Activated naive CD4-positive, alpha-beta T cell treated with Interleukin-2 at 50 U/mL for 16 hours (primary cell): ENCODE measurements at places on chromosomes 4 and X.

DNA sequence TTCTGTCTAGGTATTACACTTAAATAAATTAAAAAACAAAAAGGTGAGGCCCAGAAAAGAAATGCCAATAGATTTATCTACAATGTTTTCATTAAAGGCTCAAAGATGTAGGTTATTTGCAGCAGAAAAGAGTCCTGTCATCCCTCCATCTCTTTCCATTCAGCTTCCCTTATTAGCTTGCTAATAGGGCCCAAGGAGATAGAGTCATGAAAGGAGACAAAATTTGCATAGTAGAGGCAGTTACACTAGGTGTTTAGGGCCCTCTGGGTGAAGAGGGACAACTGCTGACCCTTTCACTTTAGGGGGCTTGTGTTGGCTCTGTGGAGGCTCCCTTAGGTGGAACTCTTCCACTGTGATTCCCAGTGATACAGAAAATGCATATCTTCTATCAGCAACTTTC, 58.4 kb upstream of the TACR3 start:
- DNase-seq: no peak

DNA sequence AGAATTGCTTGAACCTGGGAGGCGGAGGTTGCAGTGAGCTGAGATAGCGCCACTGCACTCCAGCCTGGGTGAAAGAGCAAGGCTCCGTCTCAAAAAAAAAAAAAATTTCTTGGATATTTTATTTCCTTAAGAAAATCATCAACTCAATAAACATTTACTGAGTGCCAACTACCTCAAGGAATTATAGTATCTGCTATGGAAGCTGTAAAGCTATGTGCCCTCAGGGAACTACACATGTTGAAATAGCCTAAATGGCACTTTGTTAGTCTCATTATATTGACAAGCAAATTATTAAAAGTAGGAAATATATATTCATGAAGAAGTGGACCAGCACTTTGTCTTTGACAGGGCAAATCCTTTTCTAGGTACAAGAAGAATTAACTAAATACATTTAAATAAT, 40.8 kb downstream of the ELOVL6 start:
- no peak for DNase-seq

- DNase-seq: no peak
These were observed 69.3 kb upstream of the PDE5A start for GRCh38 chr4:119697887-119698393.

DNA sequence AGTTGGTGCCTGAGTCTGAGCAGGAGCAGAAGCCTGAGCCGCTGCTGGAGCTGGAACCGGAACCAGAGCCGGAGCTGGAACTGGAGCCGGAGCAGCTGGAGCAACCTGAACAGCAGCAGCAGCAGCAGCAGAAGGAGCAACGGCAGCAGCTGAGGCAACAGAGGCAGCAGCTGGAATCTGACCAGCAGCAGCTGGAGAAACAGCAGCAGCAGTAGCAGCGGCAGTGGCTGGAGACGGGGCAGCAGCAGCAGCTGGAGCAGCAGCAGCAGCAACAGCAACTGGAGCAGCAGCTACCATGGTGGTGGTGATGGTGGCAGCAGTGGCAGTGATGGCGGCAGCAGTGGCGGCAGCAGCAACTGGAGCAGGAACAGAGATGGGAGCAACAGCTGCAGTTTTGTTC, 61.5 kb downstream of the AMOT start:
- no peak for DNase-seq

- DNase-seq: no peak
These were observed 221.9 kb upstream of the MBNL3 start for GRCh38 chrX:132710656-132711155.

DNA sequence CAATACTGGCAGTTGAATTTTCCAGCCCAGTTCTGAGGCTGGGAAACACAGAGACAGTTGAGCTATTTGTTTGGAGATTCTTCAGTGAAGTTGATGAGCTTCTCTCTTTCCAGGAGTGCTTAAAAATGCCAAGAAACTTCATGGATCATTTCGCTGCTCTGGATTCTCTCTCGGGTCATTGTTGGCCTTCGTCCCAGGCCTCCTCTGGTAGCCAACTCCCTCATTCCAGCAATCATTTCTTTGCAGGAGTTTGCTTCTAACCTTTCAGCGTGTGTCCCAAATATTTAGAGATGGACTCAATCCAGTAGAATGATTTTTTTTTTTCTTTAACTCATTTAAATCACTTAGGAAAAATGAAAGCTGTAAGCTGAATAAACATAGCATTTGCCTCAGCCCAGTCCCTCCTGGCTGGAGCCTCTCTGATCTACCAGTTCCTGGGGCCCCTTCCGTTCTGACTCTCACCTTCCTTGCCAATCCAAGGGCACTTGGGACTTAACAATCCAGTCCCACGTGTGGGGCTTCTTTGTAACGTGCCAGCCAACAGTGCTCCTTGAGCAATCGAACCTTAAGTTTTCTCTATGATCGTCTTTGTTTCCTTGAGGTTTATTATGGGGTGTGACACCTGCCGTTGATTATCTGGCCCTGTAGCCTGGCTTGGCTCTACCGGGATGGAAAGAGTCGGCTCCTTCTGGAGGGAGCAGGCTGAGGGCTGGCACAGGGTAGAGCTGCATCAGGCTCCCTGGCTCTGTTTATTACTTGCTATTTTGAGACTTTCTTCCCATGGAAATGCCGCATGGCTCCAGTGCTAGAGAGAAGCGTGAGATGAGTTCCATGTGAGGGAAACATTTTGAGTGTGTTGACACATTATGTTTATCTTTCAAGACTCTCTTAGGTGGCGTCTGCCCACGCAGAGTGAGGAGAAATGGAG, 80.4 kb upstream of the GPC4 start:
- no peak for DNase-seq

DNA sequence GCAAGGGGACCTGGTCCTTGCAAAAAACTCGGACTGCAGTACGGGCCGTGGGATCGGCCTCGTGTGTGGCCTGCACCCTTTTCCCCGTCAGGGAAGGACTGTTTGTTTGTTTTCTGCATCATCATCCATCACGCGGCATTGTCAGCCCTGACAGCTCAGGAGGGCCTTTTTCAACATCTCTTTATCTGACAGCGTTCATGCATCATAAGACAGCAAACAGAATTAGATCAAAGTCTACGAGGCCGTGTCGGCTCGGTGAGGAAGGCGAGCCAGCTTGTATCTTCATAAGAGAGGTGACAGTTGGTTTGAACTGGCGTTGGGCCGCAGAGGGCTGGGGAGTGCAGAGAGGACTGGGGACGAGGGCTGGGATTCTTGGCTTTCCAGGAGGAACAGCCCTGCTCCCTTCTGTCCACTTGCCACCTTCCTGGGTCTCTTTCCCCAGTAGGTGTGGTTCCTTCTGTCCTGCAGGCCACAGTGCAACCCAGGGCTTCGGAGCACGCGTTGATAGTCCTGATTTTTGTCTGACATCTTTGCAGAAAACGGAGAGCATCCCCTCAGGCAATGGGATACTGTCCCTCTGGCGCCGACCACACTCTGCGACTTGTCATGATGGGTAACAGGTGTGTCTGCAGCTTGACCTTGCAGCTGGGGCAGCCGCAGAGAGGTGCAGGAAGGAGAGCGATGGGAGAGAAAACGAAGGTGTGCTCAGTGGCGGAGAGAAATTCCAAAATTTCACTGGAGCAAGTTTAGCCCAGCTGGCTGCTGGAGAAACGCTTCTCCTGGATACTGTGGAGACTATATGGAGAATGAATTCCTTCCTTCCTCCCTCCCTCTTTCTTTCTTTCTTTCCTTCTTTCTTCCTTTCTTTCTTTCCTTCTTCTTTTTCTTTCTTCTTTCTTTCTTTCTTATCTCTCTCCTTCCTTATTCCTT, 104.0 kb upstream of the SHOX start:
- DNase-seq: no peak
